ENCODE measurements at places on chromosomes 4 and X.

DNA sequence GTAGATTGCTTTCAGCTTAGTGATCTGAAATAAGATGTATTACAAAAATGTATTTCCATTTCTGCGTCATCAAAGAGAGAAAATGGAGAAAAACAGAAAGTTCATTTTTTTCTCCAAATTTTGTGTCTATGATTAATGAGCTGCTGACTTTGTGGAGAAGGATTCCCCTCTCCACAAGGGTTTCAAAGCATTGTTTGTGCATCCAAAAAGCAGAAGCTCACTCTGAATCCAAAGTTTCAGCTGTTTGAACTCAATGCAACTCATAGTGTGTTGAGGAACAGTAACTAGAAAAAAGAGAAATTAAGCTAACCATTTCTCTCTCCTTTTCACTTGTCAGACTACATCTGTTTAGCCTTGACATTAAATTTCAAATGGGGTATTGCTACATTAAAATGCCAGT is 62.9 kb upstream of the SLC7A11 start:
- no peak for DNase-seq

GRCh38 chr4:127698789-127699200 is 31.4 kb upstream of the SLC25A31 start:
- peak; percentile 78 for DNase-seq

- DNase-seq = no peak
Observed at GRCh38 chrX:134653835-134654234, 4.4 kb downstream of the PLAC1 start.

GRCh38 chr4:154643493-154643892 is 31.0 kb upstream of the FGG start:
- DNase-seq = no peak

DNA sequence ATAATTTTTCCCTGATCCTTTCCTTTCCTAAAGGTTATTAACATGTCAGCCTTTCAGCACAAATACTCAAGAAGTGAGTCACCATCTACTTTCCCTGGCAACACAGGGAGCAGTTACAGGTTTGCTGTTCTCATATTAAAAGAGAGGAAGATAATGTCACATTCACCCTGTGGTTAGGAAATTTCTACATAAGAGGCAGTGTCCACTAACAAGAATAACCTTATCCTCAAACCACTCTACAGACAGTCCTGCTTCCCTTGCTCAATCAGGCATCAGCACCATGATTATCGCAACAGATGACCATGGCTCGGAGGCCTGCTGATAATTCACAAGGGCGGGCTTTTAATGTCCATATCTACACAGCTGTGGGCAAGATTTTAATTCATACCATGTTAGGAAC is 30.9 kb downstream of the RNF150 start:
- peak; percentile 72 for DNase-seq

DNA sequence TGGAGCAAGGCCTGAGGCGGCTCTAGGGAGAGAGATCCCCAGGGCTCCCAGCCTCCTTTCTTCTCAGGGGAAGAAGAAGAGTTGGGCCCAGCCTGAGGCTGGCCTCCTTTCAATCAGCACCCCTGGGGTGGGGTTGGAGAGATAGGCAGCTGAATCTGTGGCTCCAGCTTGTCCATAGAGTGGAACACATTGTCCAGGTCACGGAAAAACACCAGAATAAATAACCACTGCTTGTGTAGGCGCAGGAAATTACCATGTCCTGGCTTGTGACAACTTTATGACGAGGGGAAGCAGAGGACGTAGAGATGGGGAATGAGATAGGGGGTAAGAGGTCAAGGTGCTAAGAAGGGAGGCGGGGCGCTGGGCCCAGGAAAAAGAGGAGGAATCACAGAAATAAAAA is 80.8 kb upstream of the EFNB1 start:
- DNase-seq = no peak

DNA sequence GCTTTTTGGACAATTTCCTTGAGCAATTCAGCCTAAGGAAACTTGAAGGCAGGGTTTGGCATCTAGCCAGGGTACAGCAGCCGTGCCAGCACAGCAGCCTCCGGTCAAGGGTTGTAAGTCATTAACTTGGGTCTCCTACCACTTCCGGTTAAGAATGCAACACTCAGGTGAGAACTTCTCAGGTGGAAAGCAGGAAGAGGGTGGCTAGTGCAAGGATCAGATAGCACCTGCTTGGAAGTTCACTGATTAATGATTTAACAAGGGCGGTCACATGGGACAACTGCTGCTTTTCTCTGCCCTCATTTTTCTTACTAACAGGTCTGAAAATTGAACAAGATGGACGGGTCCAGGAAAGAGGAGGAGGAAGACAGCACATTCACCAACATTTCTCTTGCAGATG is 30.1 kb upstream of the SCOC start:
- DNase-seq = no peak

DNA sequence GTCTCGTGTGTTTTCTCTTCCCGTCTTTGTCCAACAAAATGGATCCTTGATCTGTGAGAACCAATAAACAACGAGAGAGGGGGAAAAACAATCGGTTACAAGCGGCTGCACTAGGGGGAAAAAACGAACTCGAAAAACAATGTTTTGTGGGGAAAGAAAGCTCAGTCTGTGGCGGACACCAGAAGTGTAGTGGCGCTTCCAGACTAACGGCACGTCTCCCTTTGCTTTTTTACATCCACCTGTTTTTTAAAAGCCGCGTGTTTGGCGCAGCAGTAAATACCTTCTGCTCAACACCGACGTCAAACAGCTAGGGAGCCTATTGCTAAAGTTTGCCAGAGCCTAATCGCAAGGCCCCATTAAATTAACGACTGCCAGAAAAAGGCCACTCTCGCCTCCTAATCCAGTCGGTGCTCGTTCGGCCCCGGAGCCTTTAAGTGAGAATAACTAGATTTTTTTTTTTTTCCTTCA is 3.3 kb downstream of the NKX6-1 start:
- DNase-seq = no peak

- DNase-seq = no peak
Observed at GRCh38 chrX:65266482-65266881, 268.1 kb downstream of the LAS1L start.

GRCh38 chrX:109859651-109860050 is 126.6 kb upstream of the ACSL4 start:
- DNase-seq = no peak

DNA sequence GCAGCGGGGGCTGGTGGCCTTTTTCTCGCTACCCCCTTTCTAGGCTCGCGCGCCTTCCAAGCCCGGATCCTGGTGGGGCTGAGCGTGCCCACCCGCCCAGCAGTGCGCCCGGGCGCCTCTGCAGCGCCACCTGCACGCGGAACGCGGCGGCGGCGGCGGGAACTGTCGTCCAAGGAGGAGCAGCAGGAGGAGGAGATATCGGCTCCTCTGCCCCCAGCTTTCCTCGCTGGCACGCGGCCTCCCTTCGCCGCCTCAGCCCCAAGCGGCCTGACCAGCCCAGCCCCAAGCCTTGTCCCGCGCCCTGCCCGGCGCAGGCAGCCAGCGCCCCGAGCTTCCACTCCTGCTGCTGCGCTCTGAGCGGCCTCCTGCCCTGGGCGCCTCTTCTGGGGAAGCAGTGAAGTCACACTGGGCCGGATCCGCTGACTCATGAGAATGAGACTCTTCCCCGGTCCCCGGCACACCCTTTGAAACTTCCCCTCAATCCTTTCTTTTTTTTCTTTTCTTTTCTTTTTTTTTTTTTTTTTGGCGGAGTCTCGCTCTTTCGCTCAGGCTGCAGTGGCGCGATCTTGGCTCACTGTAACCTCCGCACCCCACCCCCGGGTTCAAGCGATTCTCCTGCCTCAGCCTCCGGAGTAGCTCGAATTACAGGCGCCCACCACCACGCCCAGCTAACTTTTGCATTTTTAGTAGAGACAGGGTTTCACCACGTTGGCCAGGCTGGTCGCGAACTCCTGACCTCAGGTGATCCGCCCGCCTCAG is 10.6 kb upstream of the ELF4 start:
- DNase-seq = peak; percentile 70

DNA sequence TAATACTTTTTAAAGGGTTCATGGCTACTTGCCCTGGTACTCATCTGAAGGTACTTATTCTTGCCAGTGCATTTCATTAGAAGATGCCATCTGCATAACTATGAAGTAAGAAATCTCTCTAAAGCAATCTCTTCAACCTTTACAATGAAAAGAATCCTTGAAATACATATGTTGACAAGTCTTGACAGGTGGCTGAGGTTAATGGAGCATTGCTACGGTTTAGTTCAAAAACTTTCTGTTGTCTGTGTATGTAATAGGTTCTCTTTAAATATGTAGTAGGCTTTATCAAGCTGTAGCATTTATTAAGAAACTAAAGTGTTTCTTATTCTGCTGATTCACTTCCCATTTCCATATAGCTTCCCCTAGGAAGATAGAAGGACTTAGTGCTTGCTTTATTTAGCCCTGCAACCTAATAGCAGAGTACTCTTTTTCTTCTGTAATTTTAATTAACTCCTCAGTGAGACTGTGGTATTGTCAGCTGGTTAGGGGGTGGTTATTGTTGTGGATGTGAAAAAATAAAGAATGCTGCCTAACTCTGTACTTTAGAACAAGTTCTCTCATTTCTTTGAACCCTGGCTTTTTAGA is 39.3 kb downstream of the SLAIN2 start:
- no peak for DNase-seq

GRCh38 chr4:10729366-10729765 is 44.8 kb upstream of the CLNK start:
- DNase-seq = no peak

DNA sequence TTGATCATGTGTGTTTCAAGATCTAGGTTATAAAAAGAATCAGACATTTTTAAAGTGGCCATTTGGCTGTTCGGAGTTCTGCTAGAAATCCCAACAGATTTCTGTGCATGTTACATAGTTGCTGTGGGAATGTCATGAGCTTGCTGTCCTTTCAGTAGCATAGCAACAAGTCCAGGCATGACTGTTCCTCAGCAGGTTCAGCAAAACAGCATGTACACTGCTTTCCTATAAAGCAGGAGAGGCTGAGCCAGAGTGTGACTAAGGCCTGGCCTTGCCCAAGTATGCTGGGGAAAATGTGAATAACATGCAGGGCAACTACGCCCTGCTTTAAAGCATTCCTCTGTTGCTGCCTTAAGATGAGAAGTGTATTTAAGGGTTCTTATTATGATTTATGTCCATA is 217.1 kb upstream of the SMIM31 start:
- DNase-seq = peak; percentile 69

GRCh38 chrX:47170861-47171692 is 22.6 kb upstream of the UBA1 start:
- no peak for DNase-seq

GRCh38 chr4:154076921-154077320 is 288.0 kb upstream of the SFRP2 start:
- DNase-seq = peak; percentile 29

DNA sequence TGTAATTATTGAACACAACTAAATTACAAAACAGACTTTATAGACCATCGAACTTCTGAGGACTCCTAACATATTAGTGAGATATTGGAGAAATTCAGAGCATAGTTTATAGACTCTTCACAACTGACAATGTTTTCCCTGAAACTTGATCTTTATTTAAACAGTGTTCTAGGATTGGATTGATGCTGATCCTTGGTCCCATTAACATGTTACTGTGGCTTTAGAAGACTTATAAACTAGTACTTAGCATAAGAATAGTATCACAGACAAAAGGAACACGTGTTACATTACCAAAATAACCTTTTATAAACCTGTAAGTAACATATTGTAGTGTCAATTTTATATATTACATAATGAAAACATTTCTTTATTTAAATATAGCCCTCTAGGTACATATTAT is 689.6 kb downstream of the CCSER1 start:
- DNase-seq = no peak

DNA sequence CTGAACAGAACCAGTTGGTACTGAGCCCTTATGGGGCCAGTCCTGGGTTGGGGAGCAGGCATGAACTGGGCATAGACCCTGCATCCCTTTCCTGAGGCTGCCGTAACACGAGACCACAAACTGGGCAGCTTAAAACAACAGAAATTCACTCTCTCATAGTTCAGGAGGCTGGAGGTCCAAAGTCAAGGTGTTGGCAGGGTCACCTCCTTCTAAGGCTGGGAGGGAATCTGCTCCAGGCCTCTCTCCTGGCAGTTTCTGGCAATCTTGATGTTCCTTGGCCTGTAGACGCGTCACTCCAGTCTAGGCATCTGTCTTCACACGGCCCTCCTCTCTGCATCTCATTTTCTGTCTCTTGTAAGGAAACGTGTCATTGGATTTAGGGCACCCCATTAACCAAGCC is 19.8 kb upstream of the SORCS2 start:
- DNase-seq = no peak

DNA sequence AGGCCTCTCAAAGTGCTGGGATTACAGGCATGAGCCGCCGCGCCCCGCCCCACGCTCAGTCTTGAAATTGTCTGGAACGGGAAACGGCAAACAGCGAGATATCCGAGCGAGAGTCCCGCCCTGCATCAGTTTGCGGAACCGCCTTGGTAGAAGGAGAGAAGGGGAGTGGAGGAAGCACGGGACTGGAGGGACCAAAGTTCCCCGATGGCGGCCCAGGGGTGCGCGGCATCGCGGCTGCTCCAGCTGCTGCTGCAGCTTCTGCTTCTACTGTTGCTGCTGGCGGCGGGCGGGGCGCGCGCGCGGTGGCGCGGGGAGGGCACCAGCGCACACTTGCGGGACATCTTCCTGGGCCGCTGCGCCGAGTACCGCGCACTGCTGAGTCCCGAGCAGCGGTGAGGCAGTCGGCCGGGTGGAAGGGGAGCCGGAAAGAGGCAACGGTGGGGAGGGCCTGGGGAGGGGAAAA is at the start of gene BST1:
TSS of gene BST1 (plus strand) at position 125 of the 463 bp plus-strand sequence. CDS start at position 205, 80 bp downstream.
- DNase-seq = peak; percentile 30

DNA sequence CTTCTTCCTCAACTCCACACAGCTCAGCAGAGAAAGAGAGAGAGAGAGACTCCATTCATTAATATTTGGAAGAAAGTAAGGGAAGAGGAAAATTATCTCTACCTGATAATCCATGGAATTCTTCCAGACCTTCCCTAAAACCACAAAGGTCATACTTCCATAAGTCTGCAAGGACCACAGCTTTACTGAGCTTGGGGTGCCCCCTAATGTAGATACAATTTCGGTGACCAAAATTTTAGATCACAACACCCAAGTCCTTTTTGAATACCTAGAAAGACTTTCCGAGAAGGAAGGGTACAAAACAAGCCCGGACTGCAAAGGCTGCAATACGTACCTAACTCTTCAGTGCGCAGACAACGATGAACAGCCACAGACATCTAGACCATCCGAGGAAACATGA is 523.9 kb downstream of the GLUD2 start:
- DNase-seq = no peak

GRCh38 chrX:88586317-88586716 is 160.7 kb upstream of the CPXCR1 start:
- no peak for DNase-seq

- no peak for DNase-seq
Observed at GRCh38 chrX:41258871-41259270, 75.1 kb upstream of the DDX3X start.

GRCh38 chr4:139278912-139279759 is 889 bp downstream of the MGARP start:
- no peak for DNase-seq

DNA sequence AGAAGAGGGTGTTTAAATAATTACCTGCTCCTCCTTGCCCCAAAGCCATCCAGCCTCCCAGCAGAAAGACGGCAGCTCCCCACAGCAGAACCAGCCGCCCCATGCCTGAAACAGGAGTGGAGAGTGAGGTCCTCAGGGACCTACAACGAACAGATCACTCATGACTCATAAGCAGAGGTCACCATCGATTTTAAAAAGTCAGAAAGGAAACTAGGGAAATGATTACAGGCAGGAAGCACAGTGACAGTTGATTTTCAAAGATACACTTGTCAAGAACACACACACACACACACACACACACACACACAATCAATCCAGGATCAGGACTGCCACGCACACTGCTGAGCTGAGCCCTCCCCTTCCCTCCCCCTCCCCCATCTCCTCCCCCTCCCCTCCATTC is at the start of gene CRLF2:
TSS of gene CRLF2 (minus strand) at position 118 of the 400 bp plus-strand sequence. CDS start at position 103, 15 bp downstream.
- peak; percentile 46 for DNase-seq

Measured in HFFc6 (cell line).